ENCODE measurements at places on chromosomes 6 and 20.
A peak's percentile ranks its signal among the peaks of the same experiment; 100 is the strongest.

DNA sequence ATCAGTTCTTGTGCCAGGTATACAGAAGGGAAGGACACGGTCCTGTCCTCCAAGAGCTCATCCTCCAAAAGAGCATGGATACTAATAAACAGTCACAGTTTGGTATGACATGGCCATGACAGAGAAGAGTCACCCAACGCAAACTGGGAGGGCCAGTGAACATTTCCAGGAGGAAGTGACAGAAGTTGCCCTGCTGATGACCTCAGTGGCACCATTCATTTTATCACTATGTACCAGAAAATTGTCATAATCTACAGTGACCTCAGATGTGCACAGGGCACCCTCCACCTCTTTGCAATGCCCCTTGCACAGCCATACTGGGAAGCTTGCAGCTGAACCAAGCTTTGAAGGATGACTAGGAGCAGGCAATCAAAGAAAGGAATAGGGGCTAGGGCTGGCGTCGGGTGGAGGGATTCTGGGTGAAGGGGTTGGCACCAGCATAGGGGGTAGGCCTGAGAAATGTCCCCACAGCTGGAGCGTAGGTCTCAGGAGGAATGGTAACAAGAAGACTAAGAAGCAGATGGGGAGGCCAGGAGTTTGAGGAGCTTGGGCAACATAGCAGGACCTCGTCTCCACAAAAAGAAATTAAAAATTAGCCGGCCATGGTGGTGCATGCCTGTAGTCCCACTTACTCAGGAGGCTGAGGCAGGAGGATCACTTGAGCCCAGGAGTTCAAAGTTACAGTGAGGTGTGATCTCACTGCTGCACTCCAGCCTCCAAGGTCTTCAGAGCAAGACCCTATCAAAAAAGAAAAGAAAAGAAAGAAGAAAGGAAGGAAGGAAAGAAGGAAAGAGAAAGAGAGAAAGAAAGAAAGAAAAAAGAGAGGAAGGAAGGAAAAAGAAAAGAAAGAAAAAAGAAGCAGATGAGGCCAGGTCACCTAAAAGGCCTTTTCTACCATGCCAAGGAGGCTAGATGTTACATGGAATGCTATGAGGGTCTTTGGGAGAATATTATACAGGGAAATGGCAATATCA is 65.3 kb upstream of the SNX9 start:
- no peak for DNase-seq

DNA sequence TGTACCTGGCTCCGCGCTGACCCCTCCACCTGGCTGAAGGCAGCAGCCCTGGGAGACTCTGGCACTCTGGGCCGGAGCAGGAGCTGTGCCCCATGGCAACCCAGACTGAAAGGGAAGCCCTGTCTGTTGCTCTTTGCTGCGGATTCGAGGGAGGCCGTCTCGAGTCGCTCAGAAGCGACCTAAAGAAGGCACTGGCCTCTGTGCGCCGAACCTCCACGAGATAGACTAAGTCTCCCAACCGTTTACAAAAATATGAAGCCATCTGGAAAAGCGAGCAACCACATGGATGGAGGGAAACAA is 10.5 kb upstream of the TBX18 start:
- DNase-seq, result no peak

GRCh38 chr6:111803371-111803770 is 69.9 kb downstream of the FYN start:
- peak; percentile 44 for DNase-seq

DNA sequence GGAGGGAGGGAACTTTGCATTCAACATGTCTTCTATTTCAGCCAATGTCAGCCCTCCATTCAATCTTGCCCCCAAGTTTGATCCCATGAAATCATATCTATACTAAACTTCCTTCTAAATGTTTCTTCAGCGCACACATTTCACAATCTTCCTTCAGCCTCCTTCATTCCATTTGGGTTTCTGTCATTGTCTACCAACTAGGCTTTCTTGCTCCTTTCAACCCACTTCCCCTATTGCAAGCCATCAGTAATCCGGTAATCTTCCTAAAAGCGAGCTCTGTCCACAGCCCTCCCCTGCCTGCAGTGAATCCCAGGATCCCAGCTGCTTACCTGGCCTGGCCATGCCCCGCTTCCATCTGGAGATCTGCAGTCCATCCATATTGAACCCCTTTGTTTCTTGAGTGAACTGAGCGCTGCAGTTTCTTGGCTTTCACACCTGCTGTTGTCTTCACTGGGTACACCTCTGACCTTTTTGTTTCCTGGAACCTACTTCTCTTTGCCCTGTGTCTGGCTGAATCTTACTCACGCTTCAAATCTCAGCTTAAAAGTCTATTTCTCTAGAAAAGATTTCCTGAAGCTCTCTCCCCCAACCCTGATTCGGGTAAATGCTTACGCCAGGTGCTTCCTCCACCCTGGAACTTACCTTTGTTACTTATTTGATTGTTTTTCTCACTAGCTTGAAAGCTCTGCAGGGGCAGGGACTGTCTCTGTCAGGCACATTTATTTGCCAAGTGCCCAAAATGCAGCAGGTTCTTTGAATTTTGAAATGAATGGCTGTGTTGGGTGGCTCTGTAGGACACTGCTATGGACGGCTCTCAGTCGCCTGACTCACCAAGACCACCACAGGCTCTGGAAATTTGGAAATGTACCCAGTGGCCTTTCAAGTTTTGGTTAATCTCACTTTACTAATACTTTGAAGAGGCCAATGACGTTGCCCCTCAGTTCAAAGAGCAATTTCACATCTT is 50.3 kb downstream of the ADTRP start:
- DNase-seq, result no peak

DNA sequence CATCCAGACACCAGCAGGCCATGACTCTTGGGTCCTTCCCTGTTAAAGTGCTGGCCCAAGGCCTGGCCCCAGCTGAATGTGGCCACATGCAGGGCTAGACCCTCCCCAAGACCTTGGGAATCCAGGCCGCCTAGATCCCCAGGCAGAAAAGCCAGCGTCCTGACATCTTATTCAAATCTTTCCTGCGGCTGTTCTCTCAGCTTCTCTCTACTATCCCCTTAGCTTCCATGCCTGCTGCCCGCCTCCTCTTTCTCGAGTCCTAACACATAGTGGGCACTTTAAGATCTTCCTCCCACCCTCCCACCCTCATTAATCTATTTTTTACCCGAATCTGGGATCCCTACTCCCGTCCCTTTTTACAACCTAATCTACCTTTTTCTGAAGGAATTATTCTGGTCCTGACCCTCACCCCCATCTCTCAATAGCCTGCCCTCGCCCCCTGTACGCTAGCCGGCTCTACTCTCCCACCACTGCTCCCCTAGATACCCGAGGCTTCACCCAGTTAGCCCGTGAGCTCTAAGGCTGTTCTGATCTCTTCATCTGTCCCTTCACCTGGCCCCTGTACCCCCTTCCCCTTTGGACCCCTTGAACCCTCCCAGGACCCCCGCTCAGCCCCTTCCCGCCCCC is at the start of gene CCHCR1:
Gene CCHCR1 (minus strand): TSS at position 290 of the 627 bp plus-strand sequence. CDS start 202 bp downstream, at position 88.
- DNase-seq, result no peak

GRCh38 chr6:138410048-138410735 is 6.2 kb downstream of the HEBP2 start:
- DNase-seq, result no peak

- DNase-seq, result no peak
Observed at GRCh38 chr6:136831873-136832562, 9.6 kb downstream of the PEX7 start.

DNA sequence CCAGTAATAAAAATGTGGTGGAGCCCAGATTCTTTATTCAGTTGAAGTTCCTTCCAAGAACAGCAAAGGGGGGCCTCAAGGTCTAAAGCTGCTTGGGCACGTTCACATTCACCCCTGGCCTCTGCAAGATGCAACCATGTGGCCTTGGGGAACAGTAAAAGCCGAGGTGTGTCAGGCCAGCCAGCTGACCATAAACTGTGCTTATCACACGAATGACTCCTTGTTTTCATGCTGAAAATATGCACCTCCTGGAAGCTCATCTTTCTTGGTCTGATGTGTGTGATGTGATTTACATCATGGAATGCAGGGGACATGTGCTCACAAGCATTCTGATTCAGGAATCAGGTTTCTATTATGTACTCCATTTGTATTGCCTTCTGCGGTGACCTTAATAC is 211.6 kb upstream of the MARCKS start:
- DNase-seq, result no peak

GRCh38 chr6:25635886-25636317 is 16.1 kb upstream of the SCGN start:
- no peak for DNase-seq

Data from left hindlimb (tissue), 1 donor.